ENCODE measurements at places on chromosomes 3 and 15.

GRCh38 chr15:91407269-91407889 is 307.3 kb downstream of the SV2B start:
- DNase-seq, result no peak

- no peak for DNase-seq
These were observed 30.0 kb downstream of the HMCES start for GRCh38 chr3:129308636-129309035.

DNA sequence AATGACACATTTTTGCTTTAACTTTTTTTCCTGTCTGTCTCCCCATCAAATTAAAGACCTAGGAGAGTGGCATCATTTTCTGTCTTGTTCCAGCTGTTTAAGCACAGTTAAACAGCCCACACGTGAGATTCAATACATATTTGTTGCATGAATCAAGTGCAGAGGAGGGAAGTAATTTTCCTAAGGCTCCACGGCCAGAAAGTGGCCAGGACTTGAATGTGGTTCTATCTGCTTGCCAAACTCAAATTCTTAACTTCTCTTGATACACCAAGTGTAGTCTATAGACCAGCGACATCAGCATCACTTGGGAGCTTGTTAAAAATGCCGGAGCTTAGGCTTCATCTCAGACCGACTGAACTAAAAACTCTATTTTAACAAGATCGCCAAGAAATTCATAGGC is 724.8 kb upstream of the CFAP20DC start:
- DNase-seq, result no peak

DNA sequence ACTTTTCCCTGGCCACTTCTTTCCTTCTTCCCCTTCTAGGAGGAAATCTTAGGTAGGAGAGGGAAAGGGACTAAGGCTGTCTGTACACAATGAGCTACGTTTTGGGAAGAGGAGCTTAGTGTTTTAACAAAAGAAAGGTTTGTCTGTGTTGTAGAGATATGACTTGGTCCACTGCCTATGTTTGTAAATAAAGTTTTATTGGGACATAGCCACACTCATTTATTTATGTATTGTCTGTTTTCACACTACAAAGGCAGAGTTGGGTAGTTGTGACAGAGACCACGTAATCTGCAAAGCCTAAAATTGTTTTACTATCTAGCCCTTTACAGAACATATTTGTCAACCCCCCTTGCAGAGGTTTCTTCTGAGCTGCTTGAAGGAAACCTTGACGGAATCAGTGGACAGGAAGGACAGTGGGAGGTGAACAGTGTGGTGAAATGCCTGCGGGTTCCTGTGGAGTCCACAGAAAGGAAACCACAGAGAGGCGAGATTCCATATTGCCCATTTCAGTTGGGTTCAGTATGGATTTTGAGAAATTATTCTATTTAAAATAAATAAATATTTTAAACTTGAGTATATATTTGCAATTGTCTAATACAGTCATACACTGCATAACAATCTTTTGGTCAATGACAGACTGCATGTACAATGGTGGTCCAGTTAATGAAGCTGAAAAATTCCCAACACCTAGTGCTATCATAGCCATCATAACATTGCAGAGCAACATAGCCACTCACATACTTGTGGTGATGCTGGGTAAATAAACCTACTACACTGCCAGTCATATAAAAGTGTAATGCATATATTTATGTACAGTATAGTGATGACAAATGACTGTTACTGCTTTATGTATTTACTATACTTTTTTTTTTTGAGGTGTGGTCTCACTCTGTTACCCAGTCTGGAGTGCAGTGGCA is 157.9 kb upstream of the NUDT16 start:
- DNase-seq, result no peak

- no peak for DNase-seq
These were observed at the start of gene SLITRK3 for GRCh38 chr3:165195640-165196576. TSS of gene SLITRK3 (minus strand) at chr3:165196384. CDS start at chr3:165190830, 5,554 bp downstream.

GRCh38 chr3:177610686-177611633 is 413.7 kb upstream of the TBL1XR1 start:
- DNase-seq, result no peak

DNA sequence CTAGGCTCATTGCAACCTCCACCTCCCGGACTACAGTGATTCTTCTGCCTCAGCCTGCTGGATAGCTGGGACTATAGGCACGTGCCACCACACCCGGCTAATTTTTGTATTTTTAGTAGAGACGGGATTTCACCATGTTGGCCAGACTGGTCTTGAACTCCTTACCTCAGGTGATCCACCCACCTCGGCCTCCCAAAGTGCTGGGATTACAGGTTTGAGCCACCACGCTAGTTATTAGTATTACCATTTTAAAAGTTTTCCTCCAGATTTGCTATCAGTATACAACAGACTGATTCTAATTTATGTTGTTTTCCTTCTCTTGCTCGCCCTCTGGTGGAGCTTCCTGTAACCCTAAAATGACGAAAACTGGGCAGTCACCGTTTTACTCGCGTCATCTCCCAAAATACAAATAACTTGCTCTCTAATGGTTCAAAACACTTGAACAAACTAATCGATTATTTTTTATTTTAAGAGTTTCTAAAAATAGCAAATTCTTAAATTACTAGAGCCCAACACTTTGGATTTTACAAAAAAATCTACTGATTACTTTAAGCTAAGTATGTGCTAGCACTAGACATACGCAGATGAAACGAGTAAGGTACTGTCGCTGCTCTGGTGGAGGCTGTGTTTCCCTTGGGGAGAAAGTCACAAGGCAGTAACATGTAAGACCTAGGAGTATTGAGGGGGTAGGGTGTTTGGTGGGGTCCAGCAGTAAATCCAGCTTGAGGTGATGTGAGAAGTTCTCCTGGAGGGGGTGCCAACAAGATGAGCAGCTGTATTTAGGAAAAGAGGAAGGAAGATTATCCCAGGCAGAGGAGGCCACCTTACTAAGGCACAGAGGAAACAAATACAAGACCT is 203.3 kb downstream of the MBNL1 start:
- DNase-seq, result peak; percentile 32

GRCh38 chr15:57784081-57784511 is 77.6 kb downstream of the POLR2M start:
- DNase-seq, result no peak

- no peak for DNase-seq
These were observed 7.3 kb downstream of the TBC1D2B start for GRCh38 chr15:78070049-78070700.

GRCh38 chr3:158819282-158819681 is 17.4 kb downstream of the MFSD1 start:
- DNase-seq, result no peak

DNA sequence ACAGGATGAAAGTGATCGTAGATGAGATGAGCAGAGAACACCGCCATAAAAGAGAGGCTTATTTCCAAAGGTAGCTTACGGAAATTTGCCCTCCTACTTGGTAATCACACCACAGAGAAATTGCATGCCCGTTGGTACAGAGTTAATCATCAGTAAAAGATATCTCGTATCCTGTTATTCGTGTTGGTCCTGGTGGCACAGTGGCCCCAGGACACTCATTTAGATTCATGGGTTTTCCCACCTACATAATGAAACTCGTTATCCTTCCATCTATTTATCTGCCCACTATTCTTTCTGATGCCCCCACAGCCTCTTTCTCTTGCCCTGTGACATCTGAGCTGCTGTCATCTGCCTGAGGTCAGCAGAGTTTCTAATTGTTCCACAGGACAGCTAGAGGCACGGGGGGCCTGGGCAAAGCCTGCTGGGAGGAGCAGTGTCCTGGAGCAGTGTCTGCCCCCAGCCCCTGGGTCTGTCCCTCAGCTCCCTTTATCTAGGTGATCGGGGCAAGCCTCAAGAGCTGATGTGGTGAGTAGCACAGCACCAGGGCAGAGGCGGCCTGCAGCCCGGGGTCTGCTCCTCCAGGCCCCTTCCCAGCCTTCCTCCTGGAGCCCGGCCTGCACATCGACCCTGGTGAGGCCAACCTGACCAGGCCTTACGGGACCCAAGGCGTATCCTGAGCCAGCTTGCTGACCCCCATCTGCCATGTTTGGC is 42.2 kb downstream of the PXYLP1 start:
- no peak for DNase-seq

DNA sequence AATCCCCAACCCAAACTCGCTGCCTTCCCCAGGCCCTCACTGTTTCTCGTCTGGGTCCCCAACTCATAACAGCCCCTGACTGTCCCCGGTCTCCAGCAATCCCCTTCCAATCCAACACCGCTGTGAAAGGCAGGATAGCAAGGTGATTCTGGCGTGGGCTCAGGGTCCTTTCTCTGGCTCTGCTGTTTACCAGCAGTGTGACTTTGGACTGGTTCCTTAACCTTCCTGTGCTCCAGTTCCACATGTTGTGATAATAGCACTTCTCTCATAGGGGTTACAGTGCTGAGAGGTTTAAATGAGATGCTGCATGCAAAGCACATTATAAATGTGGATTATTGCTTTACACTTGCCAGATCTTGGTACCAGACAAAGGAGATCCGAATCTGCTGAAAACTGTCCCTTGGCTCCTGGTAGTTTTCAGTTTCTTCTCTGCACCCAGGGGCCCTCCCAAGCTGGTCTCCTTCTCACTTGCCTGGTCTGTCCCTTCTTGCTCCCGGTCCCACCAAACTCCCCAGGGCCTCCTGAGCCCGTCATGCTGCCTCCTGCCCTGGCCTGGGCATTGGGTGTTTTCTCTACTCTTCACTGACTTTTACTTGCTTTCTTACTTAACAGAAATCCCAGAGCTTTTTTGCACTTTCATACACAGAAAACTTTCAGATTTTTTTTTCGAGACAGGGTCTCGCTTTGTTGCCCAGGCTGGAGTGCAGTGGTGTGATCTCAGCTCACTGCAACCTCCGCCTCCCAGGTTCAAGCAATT is 26.8 kb upstream of the CYP11A1 start:
- DNase-seq, result no peak

DNA sequence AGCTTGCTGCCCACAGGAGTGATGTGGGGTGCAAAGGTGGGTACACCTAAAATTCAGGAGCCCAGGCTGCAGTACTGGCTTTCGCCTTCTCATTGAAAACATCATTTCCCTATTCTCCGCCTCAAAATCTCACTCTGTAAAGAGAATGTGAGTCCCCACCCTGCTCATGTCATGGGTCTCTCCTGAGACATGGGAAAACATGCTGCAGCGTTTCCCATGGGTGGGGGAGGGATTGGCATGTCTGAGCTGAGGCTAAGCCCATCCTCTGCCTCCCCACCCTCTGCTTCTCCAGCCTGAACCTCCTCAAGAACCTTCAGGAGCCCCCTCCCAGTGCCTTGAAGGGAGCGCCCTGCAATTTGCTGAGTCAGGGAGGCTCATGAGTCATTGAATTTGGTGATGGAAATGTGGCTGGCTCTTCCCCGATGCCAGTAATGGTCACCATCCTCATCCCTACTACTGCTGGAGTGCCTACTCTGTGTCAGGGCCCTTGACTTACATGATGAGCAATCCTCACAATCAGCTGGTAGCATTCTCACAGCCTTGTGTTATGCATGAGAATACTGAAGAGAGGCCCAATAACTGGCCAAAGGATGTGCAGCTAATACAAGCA is 28.8 kb downstream of the WNT5A start:
- DNase-seq, result no peak

Measured in smooth muscle cell of the brain vasculature (primary cell).